HTR-8/SVneo (cell line): ENCODE measurements at places on chromosomes 6 and 20.

GRCh38 chr6:25311331-25311840, 32.2 kb downstream of the CARMIL1 start:
- peak; percentile 29 for DNase-seq

- no peak for DNase-seq
Measured at GRCh38 chr6:121616406-121616805, 181.0 kb downstream of the GJA1 start.

DNA sequence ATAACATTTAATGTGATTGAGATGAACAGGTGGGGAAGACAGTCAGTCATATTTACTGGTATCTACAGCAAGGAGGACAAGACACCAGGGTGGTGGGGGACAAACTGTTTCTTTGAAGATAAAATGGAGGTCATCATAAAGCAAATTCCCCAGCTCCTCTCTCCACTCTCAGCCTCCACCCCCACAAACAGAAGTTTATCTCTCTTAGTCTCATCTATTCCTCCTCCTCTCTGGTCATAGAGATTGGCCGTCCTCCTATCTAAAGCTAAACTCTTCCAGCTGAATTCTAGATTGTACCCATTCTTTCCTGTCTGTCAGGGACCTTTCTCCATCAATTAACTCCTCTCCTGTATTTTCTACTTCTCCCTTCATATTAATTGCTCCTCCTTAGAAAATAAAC, 71.1 kb downstream of the KIF6 start:
- DNase-seq: no peak

DNA sequence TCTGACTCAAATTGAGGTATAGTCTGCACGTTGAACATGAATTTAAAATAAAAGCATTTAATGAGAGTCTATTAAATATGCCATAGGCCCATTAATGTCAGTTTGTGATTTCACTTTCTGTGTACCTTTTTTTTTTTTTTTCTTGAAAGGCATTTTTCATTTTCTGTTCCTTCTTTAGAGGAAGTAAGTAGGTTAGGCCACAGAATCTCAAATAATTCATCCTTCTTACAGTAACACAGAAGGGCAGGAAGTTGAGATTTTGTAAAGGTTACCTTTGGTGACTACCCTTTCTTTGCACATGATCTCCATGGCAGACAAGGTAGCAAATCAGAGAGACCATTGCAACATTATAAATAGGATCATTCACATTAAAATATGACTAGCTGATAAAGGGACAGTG, 9.6 kb downstream of the L3MBTL3 start:
- DNase-seq: no peak

- no peak for DNase-seq
Measured at GRCh38 chr20:62830251-62830650, 13.4 kb downstream of the COL9A3 start.

DNA sequence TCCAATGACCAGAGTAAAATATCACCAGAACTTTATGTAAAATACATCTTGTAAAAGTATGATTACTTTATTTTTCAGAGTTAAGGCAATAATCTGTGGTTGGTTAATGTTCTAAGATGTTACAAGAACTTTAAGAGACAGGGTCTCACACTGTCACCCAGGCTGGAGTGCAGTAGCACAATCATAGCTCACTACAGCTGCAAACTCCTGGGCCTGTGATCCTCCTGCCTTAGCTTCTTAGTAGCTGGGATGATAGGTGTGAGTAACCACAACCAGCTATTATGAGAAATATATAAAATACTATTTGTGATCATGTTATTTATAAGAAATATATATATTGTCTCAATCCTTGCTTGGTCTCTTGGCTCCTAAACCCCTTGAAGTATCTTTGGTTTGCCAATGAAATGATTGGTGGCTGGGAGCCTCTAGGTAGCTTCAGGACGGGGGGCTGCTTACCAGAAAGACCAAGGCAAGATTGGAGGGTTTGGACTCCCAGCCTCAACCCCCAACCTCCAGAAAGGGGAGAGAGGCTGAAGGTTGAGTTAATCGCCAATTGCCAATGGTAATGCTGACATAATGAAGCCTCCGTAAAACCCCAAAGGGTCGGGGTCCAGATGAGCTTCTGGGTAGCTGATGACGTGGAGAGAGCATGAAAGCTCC, 15.4 kb downstream of the SOD2 start:
- no peak for DNase-seq

GRCh38 chr20:57107208-57107607, 159.2 kb downstream of the BMP7 start:
- DNase-seq: no peak

DNA sequence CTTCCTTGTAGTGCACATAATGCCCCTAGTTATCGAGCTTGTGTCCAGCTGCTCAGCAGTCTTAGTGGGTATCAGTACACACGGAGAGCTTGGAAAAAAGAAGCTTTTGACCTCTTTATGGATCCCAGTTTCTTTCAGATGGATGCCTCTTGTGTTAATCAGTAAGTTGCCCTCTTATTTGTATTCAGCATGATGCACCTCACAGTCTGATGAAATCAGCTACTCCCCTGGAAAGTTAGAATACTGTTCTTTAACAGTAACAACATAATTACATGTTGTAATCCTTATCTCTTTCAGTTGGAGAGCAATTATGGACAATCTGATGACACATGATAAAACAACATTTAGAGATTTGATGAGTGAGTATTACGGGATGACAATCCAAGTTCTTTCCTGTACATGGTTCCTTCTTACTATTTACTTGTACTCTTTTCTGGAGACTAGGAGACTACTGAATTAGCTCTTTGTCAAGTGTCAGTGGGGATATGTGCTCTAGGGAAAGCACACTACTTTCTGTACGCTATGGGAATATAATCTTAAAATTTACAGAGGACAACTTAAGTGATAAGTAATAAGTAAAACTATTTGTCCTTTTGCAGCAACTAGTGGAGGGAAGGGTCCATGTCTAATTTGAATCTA, 39.1 kb downstream of the PGM3 start:
- DNase-seq: no peak

DNA sequence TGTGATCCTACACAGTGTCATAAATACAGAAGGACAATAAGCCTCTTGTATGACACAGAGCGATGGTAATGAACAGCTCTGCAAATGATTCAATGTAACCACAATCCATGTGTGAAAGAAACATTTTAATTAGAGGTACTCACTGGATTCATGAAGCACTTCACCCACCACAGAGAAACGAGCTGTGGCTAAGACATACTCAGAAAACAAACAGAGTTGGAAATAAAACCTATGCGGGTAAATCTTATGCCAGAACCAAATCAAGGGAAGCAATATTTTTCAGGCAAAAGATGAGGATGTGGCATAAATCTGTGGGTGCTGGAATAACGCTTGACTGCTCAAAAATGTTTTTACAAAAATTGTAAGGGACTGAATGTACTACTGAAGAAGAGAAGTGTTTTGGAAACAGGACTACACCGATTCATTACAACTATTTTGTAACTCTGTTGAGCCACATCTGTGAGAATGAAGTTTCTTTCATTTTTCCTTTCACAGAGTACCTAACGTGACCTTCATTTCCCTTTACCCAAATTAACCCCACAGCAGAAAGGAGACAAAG, 112.1 kb downstream of the WDR27 start:
- no peak for DNase-seq

- DNase-seq: no peak
Measured at GRCh38 chr20:46070215-46070900, 19.4 kb downstream of the NCOA5 start.

- DNase-seq: no peak
Measured at GRCh38 chr6:18416341-18416679, 29.2 kb downstream of the RNF144B start.

GRCh38 chr6:7261032-7261841, 51.8 kb downstream of the SSR1 start:
- DNase-seq: peak; percentile 96

DNA sequence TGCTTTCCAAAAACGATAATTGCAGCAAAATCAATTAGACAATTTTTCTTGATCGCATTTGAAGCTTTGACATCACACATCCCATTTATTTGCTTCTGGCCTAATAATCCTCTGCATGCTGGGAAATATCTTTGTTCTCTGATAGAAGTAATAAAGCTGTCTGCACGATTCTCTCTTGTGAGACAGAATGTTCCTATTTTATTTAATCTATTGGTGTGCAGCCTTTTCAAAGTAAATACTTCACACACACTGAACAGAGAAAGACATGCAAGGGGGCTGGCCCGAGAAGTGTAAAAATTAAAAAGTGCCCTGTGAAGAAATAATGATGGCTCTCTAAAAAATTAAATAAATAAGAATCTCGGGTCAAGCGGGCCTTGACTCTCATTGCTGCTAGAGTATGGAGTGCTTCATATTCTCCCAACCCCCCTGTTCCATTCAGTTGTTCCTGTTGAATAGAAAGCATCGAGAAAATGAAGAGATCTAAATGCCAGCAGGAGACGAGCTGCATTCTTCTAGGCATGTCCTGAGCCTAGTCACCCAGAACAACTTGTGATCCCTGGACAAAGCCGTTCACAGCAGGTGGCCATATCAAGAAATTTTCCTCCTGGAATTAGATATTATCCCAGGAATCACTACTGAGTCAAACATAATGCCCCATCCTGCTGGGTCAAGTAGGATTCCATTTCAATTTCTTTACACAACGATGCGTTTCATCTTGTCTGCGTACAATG, 625.9 kb upstream of the EPHA7 start:
- no peak for DNase-seq

GRCh38 chr6:12150812-12151432, 138.8 kb downstream of the HIVEP1 start:
- peak; percentile 25 for DNase-seq

DNA sequence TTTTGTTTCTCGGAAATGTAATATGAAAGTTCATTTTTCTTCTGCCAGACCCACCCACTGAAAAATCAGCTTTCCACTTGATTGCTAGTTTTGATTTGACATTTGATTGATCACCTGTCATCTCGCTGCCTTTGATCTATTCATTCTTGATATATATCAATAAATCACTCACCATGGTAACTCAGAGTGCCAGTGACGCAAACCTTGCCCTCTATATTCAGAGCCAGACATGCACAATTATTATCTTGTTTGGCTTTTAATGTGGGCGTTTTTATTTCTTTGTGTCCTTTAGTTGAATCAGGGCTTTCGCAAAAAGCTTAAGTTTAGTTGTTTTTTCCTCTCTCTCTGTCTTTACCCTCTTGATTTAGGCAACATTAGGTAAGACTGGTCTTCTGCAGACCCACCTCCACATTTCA, 2.0 kb downstream of the TSHZ2 start:
- no peak for DNase-seq

GRCh38 chr6:53041356-53041755, 23.8 kb upstream of the FBXO9 start:
- no peak for DNase-seq

DNA sequence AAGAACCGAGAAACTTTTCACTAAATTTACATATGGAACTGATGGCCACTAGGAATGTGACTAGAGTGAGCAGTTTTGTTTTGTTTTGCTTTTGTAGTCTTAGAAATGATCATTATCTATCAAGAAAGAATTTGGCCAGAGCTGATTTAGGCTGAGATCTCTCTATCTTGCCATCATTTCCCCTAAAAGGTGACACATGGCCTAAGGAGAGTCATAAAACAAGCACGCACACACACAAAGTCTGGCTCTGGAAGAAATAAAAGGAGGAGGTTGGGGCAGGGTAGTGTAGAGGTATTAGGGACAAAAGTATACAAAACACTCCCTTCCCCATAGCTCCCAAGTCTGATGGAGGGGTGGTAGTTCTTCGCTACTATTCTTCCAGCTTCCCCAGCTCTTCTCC, 56.4 kb downstream of the RIPOR2 start:
- DNase-seq: no peak

GRCh38 chr6:101918471-101918870, 525.0 kb downstream of the GRIK2 start:
- DNase-seq: no peak

DNA sequence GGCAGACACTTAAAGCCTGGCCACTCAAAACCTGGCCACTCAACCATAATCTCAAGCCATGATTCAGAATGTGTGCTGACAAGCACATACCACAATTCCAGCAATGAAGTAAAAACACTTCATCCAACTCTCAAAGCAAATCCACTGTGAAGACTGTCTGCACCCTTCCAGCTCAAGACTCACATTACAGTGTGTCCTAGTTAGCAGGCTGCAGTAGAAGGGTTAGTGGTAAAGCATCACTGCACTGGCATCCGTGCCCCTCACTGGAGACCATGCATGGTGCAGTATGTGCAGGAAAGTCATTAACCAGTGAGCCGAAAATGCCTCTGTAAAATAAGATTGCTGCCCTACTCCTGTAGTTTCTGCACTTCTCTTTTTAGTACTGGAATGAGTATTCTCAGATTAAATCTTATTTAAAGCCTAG, 43.4 kb downstream of the SLC23A2 start:
- no peak for DNase-seq

GRCh38 chr20:19765266-19765665, 7.2 kb downstream of the RIN2 start:
- no peak for DNase-seq

DNA sequence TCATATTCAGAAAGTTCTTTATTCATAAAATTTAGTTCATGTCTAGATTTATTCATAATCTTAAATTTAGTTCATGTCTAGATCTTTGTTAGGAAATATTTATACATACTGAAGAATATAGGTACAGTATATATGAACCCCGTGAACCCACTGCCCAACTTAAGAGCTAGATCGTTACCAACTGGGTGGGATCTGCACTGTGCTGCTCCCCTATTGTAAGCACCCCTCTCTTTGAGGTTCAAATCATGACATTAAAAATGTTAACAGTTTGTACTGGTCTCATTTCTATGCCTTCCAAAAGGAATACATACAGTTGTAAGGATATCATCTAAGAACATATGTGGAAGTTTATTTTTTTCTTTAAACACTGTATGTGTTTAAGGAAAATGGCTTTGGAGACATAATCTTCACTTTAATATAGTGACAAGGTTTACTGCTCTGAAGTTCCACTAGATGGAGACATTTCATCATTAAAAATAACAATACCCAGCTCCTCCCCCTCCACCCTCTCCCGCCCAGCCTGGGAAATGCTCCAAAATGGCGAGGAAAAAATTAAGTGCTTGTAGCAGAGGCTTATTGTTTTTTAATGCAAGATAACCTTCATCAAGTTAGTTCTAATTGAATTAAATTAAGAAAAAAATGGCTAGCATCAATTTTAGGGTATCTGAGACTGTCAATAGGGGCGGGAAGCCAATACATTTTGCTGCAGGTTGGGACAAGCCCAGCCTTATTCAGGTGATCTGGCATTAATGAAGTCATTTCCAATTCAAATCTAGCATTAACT, 104.1 kb upstream of the TRAF3IP2 start:
- peak; percentile 77 for DNase-seq

GRCh38 chr6:130520221-130520620, 154.4 kb downstream of the TMEM200A start:
- DNase-seq: no peak

GRCh38 chr6:165799391-165800153, 136.5 kb upstream of the PDE10A start:
- DNase-seq: no peak

- DNase-seq: peak; percentile 3
Measured at GRCh38 chr6:77124604-77125003, 338.7 kb downstream of the HTR1B start.

GRCh38 chr20:41314386-41314785, 3.1 kb downstream of the ZHX3 start:
- no peak for DNase-seq

- no peak for DNase-seq
Measured at GRCh38 chr6:14795451-14795850, 450.4 kb upstream of the JARID2 start.
